ENCODE measurements at places on chromosomes 13 and 19.

GRCh38 chr13:76579701-76580100 lies 306.5 kb downstream of the KCTD12 start:
- DNase-seq = no peak

DNA sequence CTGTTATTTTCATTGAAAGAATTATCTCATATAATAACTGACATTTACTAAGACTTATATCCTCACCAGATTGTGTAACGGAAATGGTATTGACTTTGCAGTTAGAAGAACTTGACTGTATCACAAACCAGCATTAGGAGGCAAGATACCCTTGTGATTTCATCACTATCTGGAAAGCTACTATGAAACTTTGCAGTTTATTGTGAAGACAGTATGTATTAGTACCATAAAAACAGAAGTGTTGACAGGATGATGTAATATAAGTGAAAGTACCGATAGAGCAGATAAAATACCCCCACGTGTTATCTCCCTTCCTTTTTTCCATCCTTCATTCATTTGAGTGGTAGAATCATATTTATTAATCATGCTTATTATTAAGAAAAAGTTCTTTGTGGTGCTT lies 365.7 kb upstream of the KLHL1 start:
- no peak for DNase-seq

DNA sequence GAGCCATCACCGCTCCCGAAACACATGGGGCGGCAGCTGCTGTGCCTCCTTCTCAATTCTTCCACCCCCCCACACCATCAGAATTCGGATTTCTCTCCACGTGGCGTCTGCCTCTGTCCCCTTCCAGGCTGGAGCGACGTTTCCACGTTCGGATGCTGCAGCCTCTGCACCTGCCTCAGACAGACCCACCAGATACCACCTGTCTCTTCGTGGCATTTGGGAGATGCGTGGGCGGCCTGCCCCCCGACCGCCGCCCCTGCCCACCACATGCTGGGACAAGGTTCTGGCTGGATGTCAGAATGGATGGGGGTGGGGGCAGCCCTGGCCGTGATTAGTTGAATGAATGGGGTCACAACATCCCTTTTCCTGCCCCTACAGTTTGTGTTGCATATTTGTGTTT lies 90.0 kb downstream of the SLC7A1 start:
- no peak for DNase-seq

GRCh38 chr19:8238251-8238650 lies 29.1 kb downstream of the CERS4 start:
- no peak for DNase-seq

DNA sequence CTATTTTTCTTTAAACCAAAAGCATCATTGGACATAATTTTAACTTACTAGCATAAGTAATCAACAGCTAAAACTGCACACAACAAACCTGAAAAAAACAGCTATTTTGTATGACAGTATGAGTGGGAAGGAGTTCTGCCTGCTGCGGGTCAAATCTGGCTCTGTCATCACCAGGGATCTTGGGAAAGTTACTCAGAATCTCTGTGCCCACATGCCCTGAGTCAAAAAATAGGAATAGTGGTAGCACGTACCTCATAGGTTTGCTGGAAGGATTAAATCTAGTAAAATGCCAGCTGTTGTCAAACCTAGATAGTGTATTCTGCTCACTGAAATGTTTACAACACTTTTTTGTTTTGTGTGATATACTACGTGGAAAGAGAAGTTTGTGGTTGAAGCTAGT lies 1.1 kb downstream of the CLN5 start:
- no peak for DNase-seq

Measured in NCI-H1092 treated with DMSO at 0.1 percent for 48 hours (cell line).